ENCODE measurements at places on chromosomes 2 and 18.

GRCh38 chr2:168480825-168481585, 24.9 kb downstream of the CERS6 start:
- peaks cover 9% of the 10 kb centered on the region for H3K4me1 ChIP-seq
- no peak for DNase-seq
- no peak overlapping the region for H3K4me3 ChIP-seq
- H3K27ac ChIP-seq = no peak overlapping the region

- H3K27ac ChIP-seq = no peak overlapping the region
- H3K4me3 ChIP-seq = no peak overlapping the region
- no peaks in the 10 kb centered on the region for H3K4me1 ChIP-seq
- H3K27me3 ChIP-seq = no peaks in the 10 kb centered on the region
- peaks cover 7% of the 10 kb centered on the region for H3K36me3 ChIP-seq
Observed at GRCh38 chr2:119849838-119850565, 90.3 kb downstream of the PTPN4 start.

DNA sequence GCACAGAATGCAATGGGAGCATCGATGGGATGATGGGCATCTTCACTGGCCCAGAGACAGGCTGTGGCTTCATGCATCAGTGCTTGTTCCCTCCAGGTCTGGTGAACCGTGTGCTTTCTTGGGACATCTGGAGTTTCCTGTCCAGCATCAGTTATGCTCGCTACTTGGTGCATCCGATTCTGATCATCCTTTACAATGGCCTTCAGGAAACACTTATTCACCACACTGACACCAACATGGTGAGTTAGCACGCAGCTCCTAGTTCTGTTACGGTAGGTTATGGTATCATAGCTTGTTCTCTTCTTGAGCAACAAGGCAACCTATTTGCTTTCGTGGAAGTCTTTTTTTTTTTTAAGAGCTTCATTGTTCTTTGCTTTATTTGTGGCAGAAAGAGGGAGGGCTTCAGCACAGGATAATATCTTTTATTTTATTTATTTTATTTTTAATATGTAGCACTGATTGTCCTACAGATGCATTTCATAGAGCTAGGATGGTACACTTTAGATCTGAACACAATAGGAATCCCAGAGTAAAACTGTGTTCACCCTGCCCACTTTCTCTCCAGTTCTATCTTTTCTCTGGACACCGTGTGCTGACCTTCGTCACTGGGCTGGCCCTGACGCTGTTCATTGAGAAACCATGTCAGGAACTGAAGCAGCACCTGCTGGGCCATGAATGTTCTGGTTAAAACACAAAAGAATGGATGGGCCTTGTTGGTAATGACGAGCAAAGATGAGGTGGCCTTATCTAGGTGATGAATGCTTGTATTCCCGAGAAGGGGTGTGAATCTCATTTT, 71.2 kb upstream of the SEC11C start:
- no peaks in the 10 kb centered on the region for H3K36me3 ChIP-seq
- DNase-seq = no peak
- no peaks in the 10 kb centered on the region for H3K27me3 ChIP-seq
- no peak overlapping the region for H3K4me3 ChIP-seq

DNA sequence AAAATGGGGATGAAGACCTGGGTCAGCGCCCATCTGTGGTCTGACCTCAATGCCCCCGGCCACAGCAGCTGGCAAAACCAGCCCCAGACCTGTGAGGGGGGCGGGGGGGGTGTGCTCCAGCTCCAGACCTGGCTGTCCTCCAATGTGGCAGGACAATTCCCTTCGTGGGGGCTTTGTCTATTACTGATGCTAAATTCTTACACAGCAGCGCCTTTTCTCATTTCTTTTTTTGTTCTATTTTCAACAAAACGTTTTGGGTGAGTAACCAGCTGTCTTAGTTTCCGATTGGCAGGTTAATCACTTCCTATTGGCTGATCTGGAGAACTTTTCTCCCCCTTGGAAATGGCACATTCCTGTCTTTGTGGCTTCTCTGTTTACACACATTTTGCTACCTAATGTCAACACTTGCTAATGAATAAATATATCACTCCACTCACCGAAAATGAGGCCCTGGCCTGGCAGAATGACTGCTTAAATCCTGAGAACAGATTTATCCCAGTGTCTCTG, 4.4 kb downstream of the SMAD7 start:
- no peaks in the 10 kb centered on the region for H3K36me3 ChIP-seq
- peaks cover 41% of the 10 kb centered on the region for H3K27me3 ChIP-seq
- no peak overlapping the region for H3K27ac ChIP-seq
- DNase-seq = no peak
- no peak overlapping the region for H3K4me3 ChIP-seq

GRCh38 chr2:104854498-104855220, 744 bp downstream of the POU3F3 start:
- no peaks in the 10 kb centered on the region for H3K36me3 ChIP-seq
- peaks cover 33% of the 10 kb centered on the region for H3K4me1 ChIP-seq
- DNase-seq = peak; percentile 30
- H3K4me3 ChIP-seq = no peak overlapping the region
- peaks cover 89% of the 10 kb centered on the region for H3K27me3 ChIP-seq

DNA sequence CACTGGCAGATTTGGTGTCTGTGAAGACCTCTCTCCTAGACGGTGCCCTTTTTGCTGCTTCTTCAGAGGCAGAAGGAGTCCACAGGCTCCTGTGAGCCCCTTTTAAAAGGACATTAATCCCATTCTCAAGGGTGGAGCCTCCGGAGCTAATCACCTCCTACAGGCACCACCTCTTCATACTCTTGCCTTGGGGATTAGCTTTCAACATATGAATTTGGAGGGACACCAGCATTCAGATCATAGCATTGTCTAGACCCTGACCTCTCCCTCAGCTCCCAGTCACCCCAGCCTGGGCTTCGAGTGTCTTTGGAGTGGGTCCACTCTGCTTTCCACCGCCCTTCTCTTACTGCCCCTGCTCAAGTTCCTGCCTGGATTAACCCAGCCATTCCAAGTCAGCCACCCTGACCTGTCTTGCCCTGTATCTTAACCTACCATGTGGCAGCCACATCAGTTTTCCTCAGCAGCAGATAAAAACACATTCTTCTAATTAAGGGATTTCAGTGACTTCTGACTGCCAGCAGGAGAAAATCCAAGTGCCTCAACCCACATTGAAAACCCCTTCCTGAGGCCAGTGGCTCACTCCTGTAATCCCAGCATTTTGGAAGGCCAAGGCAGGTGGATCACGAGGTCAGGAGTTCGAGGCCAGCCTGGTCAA, 6.1 kb upstream of the NCL start:
- H3K4me3 ChIP-seq = no peak overlapping the region
- H3K4me1 ChIP-seq = peaks cover 6% of the 10 kb centered on the region
- no peak for DNase-seq
- H3K27me3 ChIP-seq = no peaks in the 10 kb centered on the region
- no peaks in the 10 kb centered on the region for H3K36me3 ChIP-seq

DNA sequence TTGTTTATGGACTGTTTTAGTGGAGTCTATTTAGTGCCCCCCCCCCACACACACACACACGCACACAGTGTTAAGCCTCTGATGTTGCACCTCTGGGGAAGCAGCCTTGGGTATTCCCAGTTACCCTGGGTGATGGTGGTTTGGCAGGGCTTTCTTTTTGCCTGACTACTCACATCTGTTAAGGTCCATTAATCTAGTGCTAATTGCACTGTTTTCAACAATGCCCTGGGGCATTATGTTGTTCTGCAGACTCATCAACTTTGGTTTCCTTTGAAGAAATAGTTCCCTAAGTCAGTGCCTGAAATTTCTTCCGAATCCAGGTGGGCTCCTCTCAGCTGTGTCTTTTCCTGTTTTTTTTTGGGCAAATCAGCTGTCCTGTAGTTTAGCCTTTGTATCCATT, 34.7 kb downstream of the SPOPL start:
- DNase-seq = no peak
- H3K4me3 ChIP-seq = no peak overlapping the region
- no peaks in the 10 kb centered on the region for H3K27me3 ChIP-seq
- H3K36me3 ChIP-seq = peaks cover 6% of the 10 kb centered on the region
- no peak overlapping the region for H3K27ac ChIP-seq
- peaks cover 2% of the 10 kb centered on the region for H3K4me1 ChIP-seq

DNA sequence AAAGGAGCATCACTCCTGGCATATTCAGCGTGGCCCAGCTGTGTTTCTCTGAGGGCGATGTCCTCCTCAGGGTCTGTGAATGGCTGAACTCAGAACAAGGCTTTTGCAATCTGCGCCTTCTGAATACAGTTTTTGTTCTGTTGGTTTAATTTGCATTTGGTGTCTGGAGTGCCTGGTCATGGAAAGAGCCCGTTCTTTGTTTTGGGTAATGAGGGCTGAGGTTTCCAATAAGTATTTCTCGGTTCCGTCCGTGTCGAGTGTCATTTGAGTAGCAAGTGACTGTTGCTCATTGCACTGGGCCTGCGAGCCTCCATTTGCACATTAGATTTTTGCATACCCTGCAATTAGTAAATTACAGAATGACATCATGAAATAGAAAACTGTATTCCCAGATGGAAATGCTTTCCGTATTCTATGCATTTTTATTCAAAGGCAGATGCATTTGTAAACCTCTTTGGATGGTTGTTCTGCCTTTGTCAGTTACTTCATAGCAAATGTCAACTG, 57.3 kb downstream of the NEDD4L start:
- no peak overlapping the region for H3K27ac ChIP-seq
- H3K4me1 ChIP-seq = peaks cover 16% of the 10 kb centered on the region
- no peaks in the 10 kb centered on the region for H3K36me3 ChIP-seq
- no peak for DNase-seq

- no peaks in the 10 kb centered on the region for H3K4me1 ChIP-seq
- H3K36me3 ChIP-seq = no peaks in the 10 kb centered on the region
- DNase-seq = no peak
- H3K27ac ChIP-seq = no peak overlapping the region
- no peak overlapping the region for H3K4me3 ChIP-seq
Observed at GRCh38 chr2:217063238-217063755, 203.4 kb upstream of the TNP1 start.

DNA sequence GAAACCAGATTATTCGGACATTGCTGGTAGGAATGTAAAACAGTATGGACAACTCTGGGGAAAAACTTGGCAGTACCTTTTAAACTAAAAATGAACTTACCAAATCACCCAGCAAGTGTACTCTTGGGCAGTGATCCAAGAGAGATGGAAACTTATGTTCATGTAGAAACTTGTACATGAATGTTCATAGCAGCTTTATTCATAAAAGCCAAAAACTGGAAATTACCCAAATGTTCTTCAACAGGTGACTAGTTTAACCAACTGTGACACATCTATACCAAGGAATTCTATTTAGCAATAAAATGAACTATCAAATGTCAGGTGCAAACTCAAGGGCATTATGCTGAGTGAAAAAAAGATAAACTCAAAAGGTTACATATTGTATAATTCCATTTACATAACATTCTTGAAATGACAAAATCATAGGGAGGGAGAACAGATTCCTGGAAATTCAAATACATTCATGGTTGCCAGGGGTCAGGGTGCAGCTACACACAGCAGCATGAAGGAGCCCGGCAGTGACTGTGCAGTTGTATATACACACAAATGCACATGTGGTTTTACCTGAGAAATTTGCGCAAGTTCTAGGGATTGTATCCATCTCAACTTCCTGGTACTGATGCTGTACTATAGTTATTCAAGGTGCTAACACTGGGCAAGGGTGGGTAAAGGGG, 3.5 kb upstream of the RNU4ATAC start:
- peaks cover 3% of the 10 kb centered on the region for H3K36me3 ChIP-seq
- H3K4me1 ChIP-seq = peaks cover 26% of the 10 kb centered on the region
- no peak for DNase-seq
- no peak overlapping the region for H3K4me3 ChIP-seq

DNA sequence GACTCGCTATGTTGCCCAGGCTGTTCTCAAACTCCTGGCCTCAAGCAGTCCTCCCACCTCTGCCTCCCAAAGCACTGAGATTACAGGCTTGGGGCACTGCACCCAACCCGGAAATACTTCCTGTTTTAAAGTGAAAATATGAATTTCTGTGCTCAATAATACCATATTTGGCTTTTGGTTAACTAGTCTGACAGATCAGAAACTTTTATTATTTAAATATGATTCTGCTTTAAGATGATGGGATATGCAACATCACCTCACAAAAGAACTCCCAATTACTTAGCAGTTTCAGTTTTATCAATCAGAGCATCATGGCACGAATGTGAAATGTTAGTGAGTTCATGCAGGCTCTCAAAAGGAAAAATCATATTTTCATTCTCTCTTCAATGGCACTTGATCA, 120.6 kb downstream of the PTRHD1 start:
- H3K27me3 ChIP-seq = no peaks in the 10 kb centered on the region
- no peak overlapping the region for H3K27ac ChIP-seq
- no peaks in the 10 kb centered on the region for H3K4me1 ChIP-seq
- peaks cover 3% of the 10 kb centered on the region for H3K36me3 ChIP-seq
- no peak overlapping the region for H3K4me3 ChIP-seq

DNA sequence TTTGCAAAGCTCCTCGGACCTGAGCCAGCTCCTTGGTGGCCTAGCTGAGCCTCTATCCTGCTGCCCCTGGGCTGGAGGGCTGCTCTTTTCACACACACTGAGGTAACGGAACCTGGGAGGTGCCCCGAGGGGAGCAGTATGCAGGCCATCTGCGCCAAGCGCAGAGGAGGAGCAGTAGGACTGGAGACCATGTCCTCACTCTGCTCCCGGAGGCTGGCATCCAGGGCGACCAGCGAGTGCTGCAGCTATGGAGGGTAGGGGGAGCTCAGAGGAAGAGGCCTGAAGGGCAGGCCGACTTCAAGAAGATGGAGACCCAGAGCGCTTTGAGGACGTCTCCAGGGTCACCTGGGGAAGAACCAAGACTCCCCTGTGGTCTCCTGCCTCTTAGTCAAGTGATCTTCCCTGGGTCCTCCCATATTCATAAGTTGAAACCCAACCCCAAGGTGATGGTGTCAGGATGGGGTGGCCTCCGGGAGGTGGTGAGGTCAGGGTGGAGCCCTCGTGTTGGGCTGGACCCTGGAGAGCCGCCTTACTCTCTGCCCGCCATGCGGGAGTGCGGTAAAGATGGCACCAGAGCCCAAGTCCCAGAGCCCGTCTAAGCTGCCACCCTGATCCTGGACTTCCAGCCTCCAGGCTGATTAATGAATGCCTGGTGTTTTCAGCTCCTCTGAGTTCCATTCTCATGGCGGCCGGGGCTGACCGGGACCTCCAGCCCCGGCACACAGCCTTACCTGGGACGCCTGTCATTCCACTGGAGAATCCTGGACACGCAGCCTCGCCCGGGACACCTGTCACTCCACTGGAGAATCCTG, 160.7 kb downstream of the NDUFA10 start:
- no peak for DNase-seq
- H3K4me3 ChIP-seq = no peak overlapping the region
- no peak overlapping the region for H3K27ac ChIP-seq
- H3K27me3 ChIP-seq = no peaks in the 10 kb centered on the region
- H3K4me1 ChIP-seq = no peaks in the 10 kb centered on the region

- no peaks in the 10 kb centered on the region for H3K27me3 ChIP-seq
- DNase-seq = peak; percentile 93
- H3K4me1 ChIP-seq = peaks cover 2% of the 10 kb centered on the region
- H3K4me3 ChIP-seq = peak overlapping the region; percentile 96
- peaks cover 3% of the 10 kb centered on the region for H3K36me3 ChIP-seq
Observed at GRCh38 chr2:68466361-68466777, 725 bp downstream of the FBXO48 start.

- no peak overlapping the region for H3K27ac ChIP-seq
- peaks cover 7% of the 10 kb centered on the region for H3K4me1 ChIP-seq
- H3K36me3 ChIP-seq = peaks cover 3% of the 10 kb centered on the region
Observed at GRCh38 chr2:65232636-65233035, 5.0 kb downstream of the ACTR2 start.

Measured in common myeloid progenitor, CD34-positive (primary cell).